Vagina (tissue), 2 donors: ENCODE measurements at places on chromosomes 5 and 9. TPM values are rescaled to one million over a fixed set of nuclear protein-coding genes. Genes with fewer than 3 reads are reported as not detected.

Gene FGFR4
- 12.0 TPM for total RNA-seq

Gene SLC2A6
- 3.7 TPM for total RNA-seq

Gene GADD45G
- total RNA-seq, result 16.2 TPM

Gene RNF208
- 0.98 TPM for total RNA-seq

Gene FAM78A
- total RNA-seq, result 2.5 TPM

Gene PCDHGB2
- 8.3 TPM for total RNA-seq

Gene CTXN3
- total RNA-seq, result not detected

Gene IL9
- not detected for total RNA-seq

Gene SLC23A1
- total RNA-seq, result not detected

Gene PTGDS
- 301 TPM for total RNA-seq
